ENCODE measurements at places on chromosomes 11 and 22.

- DNase-seq: no peak
Observed at GRCh38 chr11:92819830-92820229, 149.6 kb upstream of the MTNR1B start.

GRCh38 chr11:76419896-76420295 is 24.9 kb upstream of the EMSY start:
- no peak for DNase-seq

- no peak for DNase-seq
Observed at GRCh38 chr22:43345761-43346301, 2.7 kb upstream of the SCUBE1 start.

DNA sequence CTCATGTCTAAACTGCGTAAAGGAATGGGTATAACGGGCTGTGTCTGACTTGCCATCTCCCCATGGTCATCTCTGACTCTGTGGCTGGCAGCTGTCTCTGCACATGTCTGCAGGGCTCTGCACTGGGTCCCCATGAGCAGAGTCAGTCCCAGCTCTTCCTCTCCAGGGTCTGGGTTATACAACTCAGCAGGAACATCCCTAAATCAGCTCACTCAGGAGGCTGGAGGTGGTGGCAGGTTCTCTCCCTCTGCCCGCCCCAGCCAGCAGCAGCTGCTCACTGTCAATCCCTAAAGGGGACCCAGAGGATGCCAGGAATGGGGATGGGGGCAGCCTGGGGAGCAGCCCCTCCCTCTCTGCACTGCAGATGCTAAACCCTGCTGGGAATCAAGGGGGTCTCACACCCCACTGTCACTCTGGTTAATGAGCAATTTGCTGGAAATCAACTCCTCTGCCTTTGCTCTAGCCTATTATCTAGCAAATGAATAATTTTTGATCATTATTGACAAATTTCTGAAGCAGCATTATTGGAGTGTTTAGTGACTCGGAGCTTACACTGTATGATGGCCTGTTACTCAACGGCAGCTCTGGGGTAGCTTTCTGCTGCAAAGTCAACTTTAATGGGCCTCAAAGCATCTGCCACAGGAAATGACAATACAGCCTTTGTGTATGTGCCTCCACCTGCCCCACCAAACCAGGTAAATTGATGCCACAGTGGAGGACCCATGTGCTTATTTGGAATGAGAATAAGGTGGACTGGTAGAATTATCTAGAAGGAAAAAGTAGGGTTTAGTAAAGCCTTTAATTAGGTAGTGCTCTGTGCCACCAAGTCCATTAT is 55.7 kb upstream of the SHANK2 start:
- no peak for DNase-seq

GRCh38 chr11:125873881-125874555 is 13.4 kb upstream of the HYLS1 start:
- no peak for DNase-seq

DNA sequence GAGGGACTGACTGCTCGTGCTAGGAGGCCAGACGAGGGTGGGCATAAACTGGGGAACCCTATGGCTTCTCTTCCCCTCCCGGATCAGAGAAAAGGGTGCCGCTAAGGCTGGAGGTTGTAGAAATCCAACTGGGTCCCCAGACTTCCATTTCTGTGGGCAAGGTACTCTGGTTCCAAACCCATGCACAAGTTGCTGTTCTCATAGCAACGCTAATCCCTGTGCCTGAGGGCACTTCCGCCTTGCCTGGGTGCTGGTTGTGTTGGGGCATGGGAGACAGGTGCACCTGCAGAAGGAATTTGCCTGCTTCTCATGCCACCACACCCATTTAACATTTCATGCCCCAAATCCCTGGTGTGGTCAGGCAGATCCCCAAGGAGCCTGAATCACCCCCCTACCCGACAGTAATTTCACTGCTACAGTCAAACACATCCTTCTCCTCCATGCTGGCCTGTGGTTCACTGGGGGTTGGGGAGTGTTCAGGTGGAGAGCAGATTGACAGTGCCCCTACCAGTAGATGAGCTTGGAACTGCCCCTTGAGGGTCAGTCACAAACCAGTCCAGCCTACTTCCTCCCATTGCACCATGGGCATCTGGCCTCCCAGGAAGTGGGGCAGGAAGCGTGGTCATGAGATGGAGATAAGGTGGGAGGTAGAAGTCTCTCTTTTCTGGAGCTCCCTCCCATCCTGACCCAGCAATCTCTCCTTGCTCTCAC is 1.2 kb downstream of the C2CD2L start:
- peak; percentile 20 for DNase-seq

DNA sequence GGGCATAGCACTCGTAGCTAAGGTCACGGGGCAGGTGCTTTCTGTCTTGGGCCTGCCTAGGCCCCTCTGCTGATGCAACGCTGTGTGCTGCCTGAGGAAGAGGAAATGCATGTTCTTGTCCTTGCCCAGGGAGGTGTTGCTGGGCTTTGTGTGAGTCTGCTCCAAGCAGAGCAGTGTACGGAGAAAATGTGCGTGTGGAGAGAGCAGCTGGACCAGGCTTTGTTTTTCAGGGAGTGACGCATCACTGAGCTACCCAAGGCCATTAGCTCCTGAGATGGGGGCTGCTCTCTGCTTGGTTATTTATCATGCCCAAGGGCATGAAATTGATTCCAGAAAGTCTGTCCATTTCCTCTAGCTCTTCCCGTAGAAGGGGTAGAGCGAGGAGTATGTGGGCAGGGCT is 82.9 kb upstream of the THY1 start:
- DNase-seq: no peak

DNA sequence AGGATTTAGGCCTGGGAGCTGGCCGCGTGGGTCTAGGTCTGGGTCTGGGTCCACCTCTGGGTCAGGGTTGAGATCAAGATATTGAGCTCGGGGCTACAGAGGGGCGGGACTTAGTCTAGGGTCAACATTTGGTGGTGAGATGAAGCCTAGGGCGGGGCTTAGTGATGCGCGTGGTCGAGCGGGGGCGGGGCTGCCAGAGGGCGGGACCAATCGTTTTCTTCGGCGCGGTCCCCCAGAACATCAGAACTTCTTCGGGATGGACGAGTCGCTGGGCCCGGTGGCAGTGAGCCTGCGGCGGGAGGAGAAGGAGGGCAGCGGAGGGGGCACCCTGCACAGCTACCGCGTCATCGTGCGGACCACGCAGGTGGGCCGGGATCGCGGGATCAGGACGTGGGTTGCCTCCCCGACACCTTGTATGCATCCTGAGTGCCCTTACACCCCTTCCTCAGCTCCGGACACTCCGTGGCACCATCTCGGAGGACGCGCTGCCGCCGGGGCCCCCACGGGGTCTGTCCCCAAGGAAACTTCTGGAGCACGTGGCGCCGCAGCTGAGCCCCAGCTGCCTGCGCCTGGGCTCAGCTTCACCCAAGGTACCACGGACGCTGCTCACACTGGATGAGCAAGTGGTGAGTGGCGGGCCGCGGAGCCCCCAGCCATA is 4.2 kb downstream of the SIPA1 start:
- DNase-seq: no peak

- no peak for DNase-seq
Observed at GRCh38 chr22:24957043-24957442, 4.5 kb downstream of the KIAA1671 start.

DNA sequence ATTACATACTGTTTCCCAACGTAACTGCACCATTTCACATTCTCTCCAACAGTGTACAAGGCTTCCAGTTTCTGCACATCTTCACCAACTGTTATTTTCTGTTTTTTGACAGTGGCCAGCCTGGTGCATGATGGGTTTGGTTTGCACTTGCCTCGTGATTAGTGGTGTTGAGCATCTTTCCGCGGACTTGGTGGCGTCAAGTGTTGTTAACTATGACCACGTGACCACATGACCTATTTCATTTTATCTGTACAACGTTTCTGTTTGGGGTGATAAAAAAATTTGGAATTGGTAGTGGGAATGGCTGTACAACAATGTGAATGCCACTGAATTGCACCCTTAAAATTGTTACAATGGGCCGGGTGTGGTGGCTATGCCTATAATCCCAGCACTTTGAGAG is 2.5 kb upstream of the YPEL1 start:
- DNase-seq: no peak

DNA sequence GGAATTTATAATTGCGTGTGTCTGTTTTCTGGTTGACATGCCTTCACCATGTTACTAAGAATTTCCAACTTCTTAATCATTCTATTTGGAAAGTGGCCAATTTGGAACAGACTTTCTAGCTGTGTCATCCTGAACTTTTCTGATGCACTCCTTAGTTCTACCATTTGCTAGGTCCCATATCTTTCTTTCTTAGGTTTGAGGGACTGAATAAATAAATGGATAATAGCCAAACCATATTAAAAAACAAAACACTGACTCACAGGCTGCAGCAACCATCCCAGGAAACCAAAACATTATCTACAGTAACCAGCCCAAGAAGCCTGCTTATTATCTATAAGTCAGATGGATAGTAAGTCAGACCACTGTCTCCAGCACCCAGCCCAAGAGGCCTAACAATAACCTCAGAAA is 57.5 kb upstream of the PLET1 start:
- DNase-seq: no peak

GRCh38 chr11:126162306-126163030 is 49.0 kb downstream of the RPUSD4 start:
- no peak for DNase-seq

GRCh38 chr11:120881596-120881995 is 142.3 kb upstream of the TBCEL start:
- DNase-seq: no peak

DNA sequence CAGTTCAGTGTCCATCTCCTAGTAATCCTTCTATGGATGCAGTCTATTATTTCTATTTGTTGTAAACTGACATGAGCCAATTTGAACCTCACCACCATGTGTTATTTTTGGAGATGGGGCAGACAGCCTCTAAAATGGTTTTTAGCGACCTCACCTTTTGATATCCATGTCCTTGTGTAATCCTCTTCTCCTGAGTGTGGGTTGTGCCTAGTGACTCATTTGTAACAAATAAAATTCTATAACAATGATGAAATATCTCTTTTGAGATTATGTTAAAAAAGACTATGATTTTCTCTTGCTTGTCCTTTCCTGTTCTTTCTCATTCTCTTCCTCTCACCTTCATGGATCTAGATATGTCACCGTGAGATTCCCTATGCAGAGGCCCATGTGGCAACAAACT is 554.6 kb upstream of the ANO3 start:
- no peak for DNase-seq

DNA sequence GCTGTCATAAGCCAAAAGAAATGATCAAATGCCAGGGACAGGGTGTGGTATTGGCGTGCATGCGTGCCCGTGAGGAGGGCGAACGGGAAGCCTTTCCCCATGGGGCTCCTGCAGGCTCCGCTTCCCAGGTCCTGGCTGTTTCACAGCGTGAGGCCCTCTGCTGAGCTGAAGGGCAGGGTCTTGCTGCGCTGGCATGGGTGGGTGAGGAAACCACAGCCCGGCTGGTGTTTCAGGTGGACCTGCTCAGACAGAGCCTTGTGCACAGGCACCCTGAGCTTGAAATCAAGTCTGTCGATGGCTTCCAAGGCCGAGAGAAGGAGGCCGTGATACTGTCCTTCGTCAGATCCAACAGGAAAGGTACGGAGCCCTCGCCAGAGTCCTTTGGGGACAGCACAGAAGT is 31.4 kb downstream of the IGHMBP2 start:
- no peak for DNase-seq

DNA sequence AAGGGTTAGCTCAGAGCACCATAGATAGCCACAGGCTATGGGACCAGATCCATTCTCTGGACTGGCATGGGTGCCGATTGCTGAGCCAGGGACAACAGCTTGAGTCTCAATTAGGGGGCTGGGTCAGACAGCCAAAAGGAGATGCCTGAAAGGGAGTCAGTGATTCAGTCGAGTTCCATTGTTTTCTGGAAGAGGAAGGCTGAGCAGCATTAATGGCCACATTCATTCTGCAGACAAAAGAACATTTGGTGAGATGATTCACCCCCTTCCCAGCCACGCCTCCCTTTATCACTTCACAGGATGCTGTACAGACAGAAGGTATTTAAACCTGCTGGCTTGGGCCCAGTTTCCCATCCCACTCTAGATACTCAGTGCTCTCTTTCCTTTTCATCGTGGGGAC is 131.9 kb downstream of the ADAMTS15 start:
- no peak for DNase-seq

- DNase-seq: no peak
Observed at GRCh38 chr11:68997995-68998348, 15.1 kb downstream of the MRGPRF start.

GRCh38 chr22:22856364-22856763 is 31.3 kb upstream of the IGLL5 start:
- DNase-seq: no peak

DNA sequence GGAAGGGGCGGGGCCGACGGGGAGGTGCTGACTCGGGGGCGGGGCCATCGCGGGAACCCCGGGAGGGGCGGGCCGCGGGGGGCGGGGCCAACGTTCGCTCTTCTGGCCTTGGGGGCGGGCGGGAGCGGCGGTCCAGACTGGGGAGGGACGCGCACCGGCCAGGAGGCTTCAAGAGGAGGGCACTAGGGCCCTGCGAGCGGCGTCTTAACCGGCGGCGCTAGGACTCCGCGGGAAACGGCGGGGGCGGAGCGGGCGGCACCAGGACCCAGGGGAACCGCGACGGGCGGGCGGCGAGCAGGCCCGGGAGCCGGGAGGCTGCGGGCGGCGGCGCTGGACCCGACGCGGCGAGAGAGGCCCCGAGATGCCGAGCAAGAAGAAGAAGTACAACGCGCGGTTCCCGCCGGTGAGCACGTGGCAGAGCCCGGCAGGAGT is at the start of gene DRAP1:
Gene DRAP1 (plus strand): TSS at position 286 of the 432 bp plus-strand sequence. CDS start 76 bp downstream, at position 362.
- DNase-seq: peak; percentile 99

DNA sequence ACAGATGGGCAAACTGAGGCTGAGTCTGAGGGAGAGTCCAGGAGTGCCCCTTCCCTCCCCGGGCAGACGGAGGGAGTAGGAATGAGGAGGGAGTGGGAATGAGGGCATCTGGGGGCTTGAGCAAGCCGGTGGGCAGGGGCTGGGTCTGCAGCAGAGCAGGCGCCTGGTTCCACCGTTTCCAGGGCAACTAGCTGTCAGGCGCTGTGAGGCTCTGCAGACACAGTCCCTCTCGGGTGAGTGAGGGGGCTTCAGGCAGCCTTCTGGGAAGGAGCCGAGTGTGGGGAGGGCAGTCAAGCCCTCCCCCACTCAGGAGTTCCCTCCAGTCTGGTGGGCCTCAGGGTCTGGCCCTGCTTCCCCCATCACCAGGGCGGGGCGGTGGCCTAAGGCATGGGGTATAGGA is 19.0 kb downstream of the TMEM258 start:
- no peak for DNase-seq

DNA sequence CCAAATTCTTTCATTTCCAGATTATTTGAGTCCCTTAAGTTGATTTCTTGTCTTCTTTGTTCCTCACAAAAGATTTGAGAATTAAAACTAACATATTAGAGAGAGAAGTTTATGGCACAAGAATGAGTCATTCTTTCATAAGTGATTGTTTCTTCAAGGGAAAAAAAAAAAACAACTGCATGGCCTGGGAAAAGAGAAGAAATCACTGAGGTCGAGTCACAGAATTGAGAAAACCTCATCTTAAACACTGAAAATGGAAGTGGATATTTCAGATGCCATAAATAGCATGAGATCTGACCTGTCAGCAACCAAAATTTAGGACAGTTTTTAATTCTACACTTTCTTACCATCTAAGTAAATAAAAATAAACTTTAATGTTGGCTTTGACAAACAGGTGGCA is 87.2 kb downstream of the CWF19L2 start:
- no peak for DNase-seq
